ENCODE measurements at places on chromosomes 7 and 10.

- DNase-seq, result no peak
Measured at GRCh38 chr7:69871213-69871885, 273.1 kb downstream of the AUTS2 start.

DNA sequence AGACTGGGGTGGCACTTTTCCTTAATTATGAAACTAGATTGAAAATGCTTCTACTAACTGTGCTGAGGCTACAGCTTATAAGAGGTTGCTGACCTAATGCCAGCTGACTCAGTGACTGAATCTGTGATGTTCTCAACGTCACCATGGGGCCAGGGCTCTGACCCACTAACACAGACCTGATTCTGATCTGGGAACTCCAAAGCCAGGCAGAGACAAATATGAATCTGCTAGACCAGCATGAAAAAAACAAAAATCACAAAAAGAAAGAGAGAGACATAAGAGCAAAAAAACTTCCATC is 16.1 kb downstream of the USP6NL start:
- no peak for DNase-seq

DNA sequence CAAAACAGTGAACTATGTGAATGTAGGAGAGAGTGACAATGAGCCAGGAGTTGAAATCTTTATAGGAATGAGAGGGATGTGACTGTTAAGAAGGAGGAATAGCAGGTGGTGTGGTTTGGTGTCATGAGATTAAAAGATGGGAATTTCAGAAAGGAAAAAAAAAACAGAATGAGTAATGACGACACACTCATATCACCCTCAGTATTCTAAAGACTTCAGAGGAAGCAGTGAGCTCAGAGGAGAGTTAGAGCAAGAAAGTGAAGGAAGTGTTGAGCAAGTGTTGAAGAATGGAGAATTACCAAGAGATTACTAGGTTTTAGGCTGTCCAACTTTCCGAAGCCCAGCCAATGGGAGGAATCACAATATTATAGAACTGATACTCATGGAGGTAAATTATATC is 220.5 kb upstream of the HGF start:
- no peak for DNase-seq

- DNase-seq, result no peak
Measured at GRCh38 chr10:7526017-7526400, 115.2 kb upstream of the SFMBT2 start.

GRCh38 chr10:28890121-28890950 is 213.0 kb downstream of the BAMBI start:
- no peak for DNase-seq

DNA sequence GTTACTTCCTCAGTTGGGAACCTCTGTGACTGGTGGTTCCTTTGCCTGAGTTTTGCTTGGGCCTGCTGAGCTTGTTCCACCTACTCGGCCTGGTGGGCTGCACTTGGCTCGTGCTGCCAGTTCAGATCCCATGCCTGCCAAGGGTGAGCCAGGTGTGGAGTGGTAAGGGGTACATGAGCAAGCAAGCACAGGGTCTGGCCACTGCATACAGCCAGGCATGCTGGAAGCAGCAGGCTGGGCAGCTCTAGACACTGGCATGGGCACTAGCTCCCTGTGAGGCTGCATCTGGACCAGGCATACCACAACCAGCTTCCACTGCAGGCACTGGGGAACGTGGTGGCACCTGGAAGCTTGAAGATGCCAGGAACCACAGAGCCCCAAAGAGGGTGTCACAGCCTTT is 624.0 kb downstream of the LRMDA start:
- DNase-seq, result no peak

DNA sequence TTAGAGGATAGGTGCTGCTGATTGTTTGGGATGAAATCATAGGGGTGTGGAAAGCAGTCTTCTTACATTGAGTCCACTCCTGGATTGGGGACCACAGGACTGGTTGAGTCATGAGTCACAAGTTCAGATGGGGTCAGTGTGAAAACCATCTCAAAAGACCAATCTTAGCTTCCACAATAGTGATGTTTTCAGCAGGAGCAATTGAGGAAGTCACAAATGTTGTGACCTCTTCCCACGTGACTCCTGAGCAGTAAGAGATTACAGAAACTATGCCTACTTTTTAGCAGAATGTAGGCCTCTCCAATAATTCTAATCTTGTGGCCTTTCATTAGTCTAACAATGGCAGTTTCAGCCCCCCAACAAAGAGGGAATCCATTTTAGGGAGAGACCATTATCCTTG is 256.9 kb upstream of the CDC14C start:
- no peak for DNase-seq

DNA sequence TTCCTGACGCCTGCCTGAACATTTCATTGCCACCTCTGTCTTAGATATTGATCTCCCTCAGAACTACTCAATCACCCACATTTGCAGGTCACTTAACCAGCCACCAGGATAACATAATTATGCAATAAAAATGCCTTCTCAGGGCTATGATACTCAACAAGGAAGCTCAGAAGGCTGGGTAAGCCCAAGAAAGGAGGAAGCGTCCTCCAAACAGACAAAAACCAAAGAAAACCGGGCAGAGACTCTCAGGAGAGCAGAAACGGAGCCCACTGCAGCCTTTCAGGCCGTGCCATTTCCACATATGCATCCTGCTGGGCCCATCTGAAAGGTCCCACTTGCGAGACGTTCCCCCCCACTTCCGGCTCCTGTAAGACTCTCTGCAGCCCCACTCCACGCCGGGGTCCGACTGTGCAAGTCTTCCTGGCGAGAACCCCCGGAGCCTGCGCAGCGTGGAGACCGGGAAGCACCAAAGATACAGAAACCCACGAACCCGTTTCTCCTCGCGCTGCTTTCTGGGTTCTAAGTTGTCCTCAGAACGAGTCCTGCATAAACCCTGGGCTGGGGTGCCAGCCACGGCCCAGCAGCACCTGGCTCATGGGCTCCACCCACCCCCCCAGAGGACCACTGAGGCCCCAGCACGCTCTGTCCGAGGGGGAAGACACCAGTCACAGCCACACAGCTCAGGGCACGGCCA is 83.7 kb downstream of the DIP2C start:
- no peak for DNase-seq

- DNase-seq, result no peak
Measured at GRCh38 chr7:147798001-147798400, 792.6 kb upstream of the C7orf33 start.

DNA sequence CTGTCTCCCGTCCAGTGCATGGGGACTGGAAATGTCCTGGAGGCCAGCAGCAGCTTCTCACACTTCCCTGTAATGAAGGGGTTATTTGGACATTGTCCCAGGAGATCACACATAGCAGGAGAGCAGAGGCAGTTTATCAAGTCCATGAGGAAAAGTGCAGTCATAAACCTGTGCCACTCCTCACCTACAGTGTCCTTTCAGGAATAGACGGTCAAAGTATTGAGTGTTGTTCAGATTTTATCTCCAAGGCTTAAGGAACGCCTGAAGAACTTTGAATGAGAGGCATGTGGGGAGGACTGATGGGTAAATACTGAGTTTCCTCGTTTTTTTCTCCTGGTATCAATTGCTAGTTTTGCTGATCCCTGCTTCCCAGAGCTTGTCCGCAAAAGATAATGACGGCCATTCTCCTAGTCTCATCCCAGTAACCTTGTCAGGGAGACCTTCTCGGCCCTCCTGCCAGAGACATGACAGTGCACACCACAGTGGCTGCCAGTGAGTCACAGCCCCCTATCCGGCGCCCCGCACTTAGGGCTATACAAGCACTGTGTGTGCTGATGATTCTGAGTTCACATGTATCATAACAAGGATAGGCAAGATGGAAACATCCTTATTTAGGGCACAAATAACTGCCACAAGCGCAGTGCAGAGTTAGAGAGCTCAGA is 495.5 kb upstream of the MGMT start:
- no peak for DNase-seq

- no peak for DNase-seq
Measured at GRCh38 chr7:98956469-98956868, 78.1 kb downstream of the TRRAP start.

DNA sequence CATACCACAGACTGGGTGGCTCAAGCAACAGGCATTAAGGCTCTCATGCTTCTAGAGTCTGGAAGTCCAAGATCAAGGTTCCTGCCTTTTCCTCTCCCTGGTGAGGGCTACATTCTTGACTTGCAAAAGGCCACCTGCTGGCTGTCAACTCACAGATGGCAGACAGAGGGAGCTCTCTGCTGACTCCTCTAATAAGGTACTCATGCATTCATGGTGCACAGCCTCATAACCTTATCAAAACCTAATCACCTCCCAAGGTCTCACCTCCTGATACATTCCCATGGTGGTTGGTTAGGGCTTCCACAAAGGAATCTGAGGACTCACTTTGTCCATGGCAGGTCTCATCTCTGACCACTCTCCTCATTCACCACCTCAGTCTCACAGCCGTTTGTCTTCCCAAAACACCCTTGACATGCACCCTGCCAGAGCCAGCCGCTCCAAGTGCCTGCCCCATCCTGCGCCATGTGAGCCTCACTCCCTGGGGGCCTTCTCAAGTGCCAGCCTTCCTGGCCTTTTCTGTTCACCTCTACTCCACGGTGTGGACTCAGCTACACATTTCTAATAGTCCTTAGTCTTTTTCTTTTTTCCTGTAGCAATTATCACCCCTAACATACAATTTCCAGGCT is 400.3 kb upstream of the ADARB2 start:
- no peak for DNase-seq

DNA sequence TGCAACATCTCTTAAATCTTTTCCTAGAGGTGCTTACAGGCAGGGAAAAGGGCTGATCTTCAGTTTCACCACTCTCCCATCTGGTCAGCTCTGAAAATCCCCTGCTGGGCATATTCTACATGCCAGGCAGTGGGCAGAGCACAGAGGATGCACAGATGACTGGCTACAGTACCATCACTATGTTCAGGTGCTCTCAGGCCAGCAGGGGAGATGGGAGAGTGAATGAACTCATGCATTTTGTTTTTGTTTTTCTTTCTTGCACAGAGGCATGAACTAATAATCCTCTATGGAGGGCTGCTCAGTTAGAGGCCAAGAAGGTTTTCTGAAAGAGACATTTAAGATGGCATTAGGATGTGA is 19.3 kb downstream of the ELMO1 start:
- no peak for DNase-seq

GRCh38 chr10:14328881-14329672 is 1.6 kb downstream of the FRMD4A start:
- no peak for DNase-seq

GRCh38 chr10:3060481-3060889 is 6.9 kb upstream of the PFKP start:
- no peak for DNase-seq

DNA sequence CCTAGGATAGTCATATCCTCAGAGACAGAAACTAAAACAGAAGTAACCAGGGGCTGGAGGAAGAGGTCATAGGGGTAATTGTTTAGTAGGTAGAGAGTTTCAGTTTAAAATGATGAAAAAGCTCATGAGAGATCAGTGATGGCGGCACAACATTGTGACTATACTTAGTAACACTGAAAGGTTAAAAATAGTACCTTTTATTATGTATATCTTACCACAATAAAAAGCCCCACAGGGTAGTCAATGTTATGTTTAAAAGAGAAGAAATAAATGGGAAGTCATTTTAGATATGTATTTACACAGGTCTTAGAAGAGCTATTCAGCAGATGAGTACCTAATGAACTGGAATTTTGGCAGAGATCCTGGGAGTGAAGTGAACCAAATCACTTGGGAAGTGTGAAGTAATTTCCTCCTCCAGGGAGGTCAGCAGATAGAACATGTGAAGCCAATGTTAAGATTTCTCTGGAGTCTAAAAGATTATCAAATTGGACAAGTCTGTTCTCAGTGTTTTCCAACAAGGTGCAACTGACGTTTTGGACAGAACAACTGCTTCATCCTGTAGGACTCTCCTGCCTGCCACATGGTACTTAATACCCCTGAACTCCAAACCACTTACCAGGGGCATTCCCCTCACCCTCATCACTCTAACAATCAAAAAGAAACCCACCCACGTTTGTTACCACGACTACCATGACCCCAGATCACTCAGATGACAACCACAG is 6.4 kb downstream of the CDCA7L start:
- DNase-seq, result no peak

DNA sequence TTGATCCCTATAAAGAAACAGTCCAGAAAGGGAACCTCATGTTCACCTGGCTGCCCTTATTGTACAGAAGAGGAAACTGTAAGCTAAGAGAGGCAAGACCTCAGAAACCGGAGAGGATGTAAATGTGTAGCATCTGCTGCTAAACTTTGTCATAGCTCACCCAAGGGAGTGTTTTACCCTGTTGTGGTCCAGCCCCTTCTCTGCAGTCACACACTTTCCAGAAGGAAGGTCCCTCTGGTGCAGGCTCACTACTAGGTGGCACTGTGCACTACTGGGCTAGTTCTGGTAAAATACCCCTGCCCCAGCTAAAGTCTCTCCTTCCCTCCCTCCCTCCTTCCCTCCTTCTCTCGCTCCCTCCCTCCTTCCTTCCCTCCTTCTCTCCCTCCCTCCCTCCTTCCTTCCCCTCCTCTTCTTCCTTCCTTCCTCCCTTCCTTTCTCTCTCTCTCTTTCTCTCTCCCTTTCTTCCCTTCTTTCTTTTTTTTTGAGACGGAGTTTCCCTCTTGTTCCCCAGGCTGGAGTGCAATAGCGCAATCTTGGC is 42.5 kb upstream of the LCOR start:
- DNase-seq, result no peak

All from NCI-H1930 (cell line).